ENCODE measurements at places on chromosomes 6 and 20.

- no peak for DNase-seq
Observed at GRCh38 chr6:168106633-168107005, 27.6 kb upstream of the FRMD1 start.

- DNase-seq = no peak
Observed at GRCh38 chr6:159056899-159057298, 12.1 kb upstream of the TAGAP start.

GRCh38 chr6:16837217-16837972 is 76.1 kb upstream of the ATXN1 start:
- DNase-seq = no peak

DNA sequence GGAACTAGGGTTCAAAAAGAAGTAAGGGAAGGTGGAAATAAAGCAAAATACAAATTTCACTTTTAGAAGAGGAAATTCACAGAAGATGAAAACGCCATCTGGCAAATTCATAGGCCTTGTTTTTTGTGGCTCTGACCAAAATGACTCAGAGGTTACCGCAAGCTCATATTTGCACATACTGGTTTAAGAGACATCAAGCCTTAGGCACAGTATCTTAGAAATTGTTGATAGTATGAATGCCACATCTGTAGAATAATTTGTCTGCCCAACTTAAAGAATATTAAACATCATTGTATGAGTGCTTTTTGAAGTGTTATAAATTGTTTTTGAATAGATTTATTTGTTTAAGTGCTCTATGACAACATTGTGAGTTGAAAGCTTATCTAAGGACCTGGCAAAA is 10.6 kb downstream of the TAAR1 start:
- DNase-seq = no peak

- peak; percentile 60 for DNase-seq
Observed at GRCh38 chr6:149190224-149190831, 127.2 kb upstream of the TAB2 start.

Measured in activated CD4-positive, CD25-positive, alpha-beta regulatory T cell treated with anti-CD3 and anti-CD28 coated beads, Interleukin-2, amount 50 U/mL, for 72 hours (primary cell).